ENCODE measurements at places on chromosomes 7 and 10.

DNA sequence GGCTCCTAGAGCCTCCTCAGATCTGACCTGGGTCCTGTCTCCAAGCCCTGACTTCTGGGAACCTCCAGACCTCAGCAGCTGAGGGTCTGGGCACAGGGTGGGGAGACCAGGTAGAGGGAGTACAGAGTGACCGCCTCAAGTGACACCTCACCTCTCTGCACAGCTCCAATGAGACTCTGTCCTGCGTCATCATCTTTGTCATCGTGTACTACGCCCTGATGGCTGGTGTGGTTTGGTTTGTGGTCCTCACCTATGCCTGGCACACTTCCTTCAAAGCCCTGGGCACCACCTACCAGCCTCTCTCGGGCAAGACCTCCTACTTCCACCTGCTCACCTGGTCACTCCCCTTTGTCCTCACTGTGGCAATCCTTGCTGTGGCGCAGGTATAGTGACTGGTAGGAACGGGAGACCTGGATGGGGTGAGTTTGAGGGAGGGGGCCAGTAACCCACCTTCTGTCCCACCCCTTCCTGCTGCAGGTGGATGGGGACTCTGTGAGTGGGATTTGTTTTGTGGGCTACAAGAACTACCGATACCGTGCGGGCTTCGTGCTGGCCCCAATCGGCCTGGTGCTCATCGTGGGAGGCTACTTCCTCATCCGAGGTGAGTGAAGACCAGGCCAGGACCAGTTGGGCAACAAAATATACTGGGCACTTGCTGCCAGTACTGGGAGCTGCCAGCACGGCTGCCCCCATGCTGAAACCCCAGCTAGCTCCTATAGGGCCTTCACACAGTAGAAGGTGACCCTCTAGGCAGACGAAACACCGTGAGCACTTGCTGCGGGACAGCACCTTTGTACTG, 17.8 kb downstream of the SMO start:
- DNase-seq = no peak

DNA sequence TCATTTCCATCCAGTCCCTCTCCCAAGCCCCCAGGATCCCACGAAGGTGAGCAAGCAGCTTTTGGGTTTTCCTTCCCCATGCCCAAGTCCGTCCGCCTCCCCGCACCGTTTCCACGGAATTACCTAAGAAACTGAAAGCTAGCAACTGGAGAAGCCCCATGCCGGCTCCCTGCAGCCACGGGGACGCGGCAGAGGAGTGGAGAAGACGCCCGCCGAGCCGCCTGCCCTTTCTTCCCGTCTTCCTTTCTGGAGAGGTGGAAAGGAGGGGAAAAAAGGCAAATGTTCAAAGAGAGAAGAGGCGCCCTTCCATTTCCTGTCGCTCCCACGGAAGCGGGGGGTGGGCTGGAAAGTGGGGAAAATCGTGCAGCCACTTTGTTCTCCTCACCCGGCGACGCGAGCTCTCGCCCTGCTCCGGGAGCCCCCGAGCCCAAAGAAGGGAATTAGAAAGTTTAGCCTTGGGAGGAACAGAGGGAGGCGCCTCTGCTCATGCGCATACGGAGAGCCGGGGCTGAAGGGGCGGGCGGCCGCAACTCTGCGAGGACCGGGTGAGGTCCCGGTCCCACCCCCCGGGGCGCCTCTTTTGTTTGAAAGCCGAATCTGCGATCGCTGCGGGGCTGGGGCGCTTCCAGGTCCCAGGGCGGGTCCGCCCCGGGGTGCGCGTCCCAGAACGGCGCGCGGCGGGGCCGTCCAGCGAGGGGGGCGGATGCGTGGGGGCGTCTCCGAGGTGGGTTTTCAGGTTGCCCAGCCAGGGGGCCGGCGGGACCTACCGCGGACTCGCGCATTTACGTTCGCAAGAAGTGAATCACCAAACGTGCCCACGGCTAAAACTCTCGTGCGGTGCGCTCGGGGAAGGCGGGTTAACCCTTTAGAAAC, at the start of gene LAMB1:
LAMB1 (minus strand) TSS at position 436 of the 873 bp plus-strand sequence; CDS start at position 160, 276 bp downstream.
- peak; percentile 83 for DNase-seq

- peak; percentile 48 for DNase-seq
Observed at GRCh38 chr10:124612611-124613498, 131.3 kb downstream of the FAM53B start.

- peak; percentile 21 for DNase-seq
Observed at GRCh38 chr10:102421757-102422512, 1.3 kb downstream of the FBXL15 start.

DNA sequence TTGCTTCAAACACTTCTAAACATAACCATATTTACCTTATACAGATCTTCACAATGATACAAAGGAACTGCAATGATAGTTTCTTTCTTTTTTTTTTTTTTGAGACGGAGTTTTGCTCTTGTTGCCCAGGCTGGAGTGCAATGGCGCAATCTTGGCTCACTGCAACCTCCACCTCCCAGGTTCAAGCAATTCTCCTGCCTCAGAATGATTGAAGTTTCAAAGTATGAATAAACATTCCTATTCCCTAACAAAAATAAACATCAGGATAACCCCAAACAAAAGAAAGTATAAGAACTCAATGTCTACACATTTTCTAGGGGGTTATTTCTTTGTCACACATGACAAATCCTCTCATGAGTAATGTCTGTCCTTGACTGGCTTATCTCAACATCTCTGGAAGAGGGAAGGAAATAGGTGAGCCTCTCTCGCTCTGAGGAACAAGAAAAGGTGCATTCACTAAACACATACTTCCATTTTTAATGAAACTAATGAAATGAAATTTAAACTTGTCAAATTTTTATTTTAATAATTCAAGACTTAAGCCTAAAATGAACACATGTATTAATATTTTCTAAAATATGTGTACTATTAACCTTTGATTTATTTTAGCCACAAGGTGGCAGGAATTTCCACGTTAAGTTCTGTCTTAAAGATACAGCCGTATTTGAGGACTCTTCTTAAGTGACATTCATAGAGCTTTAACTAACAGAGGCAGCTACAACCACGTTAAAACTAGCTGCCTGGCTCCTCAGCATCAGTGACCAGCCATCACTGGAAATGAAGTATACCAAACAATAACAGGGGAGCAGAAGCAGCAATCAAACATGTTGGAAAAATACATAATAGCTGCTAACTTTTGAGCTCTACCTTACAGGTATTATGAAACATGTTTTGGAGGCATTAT, 58.3 kb downstream of the MALSU1 start:
- DNase-seq = peak; percentile 81

- DNase-seq = no peak
Observed at GRCh38 chr10:7436490-7437100, 25.8 kb upstream of the SFMBT2 start.

GRCh38 chr10:106582291-106582690, 582.2 kb downstream of the SORCS1 start:
- no peak for DNase-seq

GRCh38 chr10:28434063-28434462, 98.9 kb upstream of the WAC start:
- no peak for DNase-seq

GRCh38 chr10:3452173-3452626, 279.6 kb upstream of the PITRM1 start:
- DNase-seq = peak; percentile 85

GRCh38 chr7:64636386-64636785, 29.5 kb upstream of the ZNF107 start:
- no peak for DNase-seq

DNA sequence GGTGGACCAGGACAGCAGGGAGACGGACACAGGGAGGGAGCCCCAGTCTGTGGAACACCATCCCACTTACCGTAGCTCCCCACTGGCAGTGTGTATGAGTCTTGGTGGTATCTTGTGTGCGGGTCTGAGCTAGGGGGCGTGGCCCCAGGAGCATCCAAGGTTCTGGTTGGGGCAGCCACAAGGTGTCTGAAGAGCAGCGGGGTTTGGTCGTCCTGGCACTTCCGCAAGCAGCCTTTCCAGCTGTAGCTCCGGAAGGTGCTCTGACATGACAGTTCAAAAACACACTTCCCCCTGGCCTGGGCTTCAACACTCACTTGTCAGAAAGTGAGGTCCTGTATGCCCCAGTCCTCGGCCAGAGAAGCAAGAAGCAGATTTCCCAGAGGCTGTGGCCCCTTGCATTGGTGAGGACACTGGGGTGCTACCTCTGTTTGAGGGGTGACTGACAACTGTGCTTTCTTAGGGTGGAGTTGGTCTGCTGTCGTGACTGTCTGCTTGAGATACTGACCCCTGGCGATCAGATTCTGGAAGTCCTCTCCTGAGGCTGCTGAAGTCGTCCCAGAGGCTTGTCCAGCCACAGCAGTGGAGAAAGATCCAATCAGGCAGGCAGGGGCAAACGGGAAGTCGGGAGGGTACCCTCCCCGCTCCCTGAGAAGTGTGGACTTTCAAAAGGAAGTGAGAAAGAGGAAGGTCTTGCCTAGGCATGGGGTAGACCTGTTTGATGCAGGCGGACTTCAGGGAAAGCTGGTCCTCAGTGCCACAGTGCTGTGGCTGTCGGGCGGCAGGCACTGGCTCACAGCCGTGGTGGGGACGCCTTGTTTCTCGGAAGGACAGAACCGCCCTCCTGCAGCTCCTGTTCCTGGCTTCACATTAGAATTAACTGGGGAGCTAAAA, 51.4 kb upstream of the PFKFB3 start:
- peak; percentile 83 for DNase-seq

DNA sequence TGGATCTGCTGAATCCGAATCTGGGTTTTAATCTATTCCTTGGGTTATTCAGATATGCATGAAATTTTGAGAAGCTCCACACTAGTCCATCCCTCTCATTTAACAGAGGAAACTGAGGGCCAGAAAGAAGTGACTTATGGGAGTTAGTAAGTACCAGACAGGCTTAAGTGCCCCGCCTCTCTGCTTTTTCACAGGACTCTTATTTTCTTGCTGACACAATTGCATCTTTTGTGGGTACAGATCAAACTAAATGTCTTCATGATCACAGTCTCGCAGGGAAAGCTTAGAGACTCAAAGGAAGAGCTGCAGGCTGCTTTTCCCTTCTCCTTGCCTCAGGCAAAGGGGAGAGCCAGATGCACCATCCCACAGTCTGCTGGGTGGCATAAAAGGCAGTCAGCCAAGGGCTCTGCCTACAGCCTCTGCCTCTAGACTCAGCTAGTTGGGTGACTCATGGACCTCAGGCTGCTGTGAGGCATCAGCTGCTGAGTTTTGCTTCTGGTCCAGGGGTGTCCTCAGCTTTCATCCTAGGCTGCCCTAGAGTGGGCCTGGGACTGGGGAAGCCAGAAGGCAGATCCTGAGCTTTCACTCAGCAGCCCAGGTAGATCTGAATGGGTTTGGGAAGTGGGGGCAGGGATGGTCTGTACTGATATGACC, 11.6 kb downstream of the GOLGA7B start:
- no peak for DNase-seq

DNA sequence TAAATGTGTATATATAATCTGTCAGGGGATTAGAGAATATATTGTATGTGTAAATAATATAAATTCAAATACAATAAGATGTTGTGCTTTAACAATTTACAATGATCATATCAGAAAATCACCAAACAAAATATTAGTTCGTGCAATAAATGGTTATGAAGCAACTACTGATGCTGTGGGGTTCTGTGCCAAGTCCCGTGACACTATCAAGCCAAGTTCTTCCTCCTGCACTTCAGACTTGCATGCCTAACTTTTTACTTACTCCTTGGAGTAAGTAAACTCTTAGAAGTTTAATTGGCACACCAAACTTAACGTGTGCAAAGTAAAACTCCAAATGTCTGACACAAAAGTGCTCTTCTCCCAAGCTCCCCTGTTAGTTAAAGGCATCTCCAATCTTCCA, 26.5 kb upstream of the TMEM254 start:
- no peak for DNase-seq

DNA sequence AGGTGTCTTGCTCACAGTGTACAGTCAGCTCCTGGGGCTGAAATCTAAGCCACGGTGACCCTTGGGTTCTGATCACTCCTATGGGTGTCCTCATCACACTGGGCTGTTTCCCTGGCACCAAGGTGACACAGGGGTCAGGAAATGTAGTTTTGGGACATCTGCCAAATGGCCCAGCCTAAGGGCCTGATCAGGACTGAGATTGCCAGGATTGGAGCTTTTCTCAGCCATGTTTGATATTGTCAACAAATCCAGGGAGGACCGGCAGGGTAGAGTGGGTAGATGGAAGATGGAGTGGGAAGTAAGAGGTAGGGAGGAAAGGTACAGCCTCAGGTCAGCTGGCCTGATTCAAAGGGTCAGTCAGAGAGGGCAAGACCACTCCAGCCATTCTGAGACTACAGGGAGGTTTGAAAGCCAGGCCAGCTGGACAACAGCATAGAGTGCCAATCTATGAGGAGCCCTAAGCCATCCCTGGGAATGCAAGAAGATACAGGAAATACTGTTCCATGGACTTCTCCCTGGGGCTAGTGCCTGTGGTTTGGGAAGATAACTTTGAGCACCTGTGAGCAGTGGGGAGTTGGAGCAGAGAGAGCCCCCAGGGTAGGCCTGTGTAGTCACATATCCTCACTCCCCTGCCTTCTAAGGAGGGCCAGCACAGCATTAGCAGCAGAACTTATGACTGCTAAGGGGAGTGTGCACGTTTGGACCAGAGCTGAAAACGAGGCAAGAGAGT, 377.3 kb upstream of the ZMIZ1 start:
- no peak for DNase-seq

GRCh38 chr10:7409045-7409731, 1.6 kb downstream of the SFMBT2 start:
- DNase-seq = no peak

DNA sequence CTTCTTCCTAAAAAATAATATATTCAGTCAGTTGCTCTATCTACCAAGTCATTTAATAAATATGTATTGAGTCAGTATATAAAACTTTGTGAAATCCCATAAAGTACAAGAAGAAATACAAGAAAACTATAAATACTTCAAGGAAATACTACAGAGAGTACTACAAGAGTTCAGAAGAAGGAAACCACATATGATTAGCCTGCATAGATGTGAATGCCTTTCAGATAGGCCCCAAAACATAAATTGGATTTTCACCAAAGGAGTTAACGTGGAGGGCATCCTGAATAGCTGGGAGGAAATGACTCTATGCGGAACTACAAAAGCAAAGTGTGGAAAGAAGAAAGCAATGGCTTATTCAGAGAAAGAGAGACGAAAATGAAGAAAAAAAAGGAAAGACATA, 120.1 kb downstream of the LRRN3 start:
- DNase-seq = peak; percentile 70

GRCh38 chr7:156919132-156919713, 26.2 kb upstream of the LMBR1 start:
- no peak for DNase-seq

DNA sequence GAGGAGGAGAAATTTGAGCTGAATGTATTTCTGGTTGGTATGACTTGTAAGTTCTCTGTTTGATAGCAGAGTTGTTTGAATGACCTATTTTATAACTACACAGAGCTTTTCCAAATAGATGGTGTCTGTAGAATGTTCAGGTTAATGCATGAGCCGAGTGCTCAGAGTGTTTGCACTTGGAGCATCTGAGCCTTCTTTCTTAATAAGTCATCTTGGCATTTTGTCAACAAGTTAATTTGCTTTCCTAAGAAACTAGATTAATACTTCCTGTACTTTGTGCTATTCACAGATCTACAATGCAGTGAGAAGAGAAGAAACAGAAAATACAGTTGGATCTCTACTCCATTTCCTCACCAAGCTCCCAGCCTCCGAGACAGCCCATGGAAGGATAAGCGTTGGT, 138.2 kb downstream of the PLCE1 start:
- DNase-seq = no peak

DNA sequence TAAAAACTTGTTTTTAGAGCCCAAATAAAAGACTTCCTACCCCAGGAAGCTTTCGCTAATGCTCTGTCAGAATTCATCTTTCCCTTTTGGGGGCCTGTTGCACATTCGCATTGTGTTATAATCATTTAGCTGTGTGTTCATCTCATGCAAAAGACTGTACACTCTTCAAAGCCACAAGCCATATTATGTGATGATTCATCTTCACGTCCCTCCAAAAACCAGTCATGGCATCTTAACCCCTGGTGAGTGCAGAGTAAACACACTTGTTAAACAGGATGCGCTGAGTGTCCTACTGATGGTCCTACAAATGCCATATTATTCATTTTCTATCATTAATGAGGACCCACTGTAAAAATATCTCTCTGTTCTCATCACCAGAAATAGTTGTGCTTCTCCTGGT, 235.4 kb downstream of the KIAA1217 start:
- no peak for DNase-seq

Measured in endothelial cell of umbilical vein (primary cell).